ENCODE measurements at places on chromosomes 11 and 22. TPM values are rescaled to one million over a fixed set of nuclear protein-coding genes. Genes with fewer than 3 reads are reported as not detected.
A peak's percentile ranks its signal among the peaks of the same experiment; 100 is the strongest.

- no peak for DNase-seq
These were observed at the start of the genes COMT and TXNRD2 for GRCh38 chr22:19941365-19942082. Gene COMT (plus strand): TSS chr22:19941772. CDS start chr22:19962527, 20,755 bp downstream. Gene TXNRD2 (minus strand): TSS chr22:19941818. CDS start chr22:19941803, 15 bp downstream.

GRCh38 chr11:78298291-78298771 is 109.6 kb downstream of the USP35 start:
- no peak for DNase-seq

DNA sequence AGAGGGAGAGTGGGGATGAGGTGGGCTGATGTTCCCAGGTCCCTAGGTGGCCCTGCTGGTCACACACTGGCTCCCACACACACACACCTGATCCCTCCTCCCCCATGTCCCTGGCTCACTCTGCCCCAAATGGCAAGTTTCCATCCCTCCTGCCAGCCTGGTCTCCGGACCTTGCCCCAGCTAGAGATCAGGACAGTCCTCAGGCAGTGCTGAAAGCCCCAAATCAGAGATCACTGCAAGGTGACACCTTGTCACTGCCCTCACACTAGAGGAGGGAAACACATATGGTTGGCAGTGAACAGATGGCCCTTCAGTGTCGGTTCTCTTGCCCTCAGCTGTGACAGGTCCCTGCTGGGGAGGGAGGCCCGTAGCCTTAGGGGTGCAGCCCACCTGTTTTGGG is 7.6 kb downstream of the TMPRSS5 start:
- no peak for DNase-seq

DNA sequence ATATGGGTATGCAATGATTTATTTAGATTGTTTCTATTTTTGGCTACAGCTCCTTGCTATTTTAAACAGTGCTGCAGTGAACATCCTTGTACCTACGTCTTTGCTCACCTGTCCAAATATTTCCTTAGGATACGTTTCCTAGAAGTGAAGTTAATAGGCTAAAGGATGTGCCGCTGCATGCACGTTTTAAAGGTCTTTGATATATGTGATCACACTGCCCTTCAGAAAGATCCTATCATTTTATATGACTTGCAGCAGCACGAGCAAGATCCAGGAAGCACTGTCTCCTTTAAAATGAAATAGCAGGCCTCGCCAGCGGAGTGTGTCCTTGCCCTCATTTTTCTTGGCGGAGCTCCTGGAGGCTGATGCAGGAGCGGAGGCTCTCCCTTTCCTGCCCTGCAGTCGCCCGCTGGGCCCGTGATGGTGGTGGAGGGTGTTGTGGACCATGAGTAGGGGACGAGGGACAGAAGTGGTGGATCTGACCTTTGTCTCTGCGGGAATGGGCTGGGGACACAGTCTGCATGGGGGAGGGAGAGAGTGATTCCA is 19.4 kb downstream of the RPS6KA4 start:
- no peak for DNase-seq

DNA sequence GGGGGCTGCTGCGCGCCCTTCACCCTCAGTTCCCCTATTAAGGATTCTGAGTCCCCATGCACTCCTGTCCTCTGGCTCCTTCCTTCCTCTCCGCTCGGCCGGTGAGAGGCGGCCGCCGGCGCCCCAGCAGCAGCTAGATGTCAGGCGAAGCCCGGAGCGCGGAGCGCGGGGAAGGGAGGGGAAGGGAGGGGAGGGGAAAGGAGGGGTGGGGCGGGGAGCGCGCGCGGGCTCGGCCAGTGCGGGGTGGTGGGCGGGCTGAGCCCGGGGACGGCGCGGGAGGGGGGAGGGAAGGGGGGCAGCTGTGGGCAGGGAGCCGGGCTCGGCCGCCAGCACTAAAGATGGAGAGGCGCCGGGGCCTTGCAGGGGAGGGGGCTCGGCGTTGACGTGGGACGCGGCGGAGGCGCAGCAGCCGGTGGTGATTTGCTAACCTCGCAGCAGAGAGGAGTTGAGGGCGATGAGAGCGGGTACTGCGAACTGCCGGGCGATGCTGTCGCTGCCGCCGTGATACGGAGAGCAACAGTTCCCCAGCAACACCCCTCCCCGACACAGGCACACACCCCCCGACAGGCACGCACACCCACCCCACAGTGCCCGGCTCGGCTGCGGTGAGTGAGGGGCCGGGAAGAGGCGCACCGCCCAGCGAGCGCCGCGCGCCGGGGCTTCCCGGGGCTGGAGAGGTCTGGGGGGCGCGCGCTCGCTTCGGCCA is at the start of gene ZBTB16:
ZBTB16 (plus strand) TSS at position 434 of the 706 bp plus-strand sequence. CDS start 3,590 bp downstream, outside the sequence.
- peak; percentile 50 for DNase-seq

DNA sequence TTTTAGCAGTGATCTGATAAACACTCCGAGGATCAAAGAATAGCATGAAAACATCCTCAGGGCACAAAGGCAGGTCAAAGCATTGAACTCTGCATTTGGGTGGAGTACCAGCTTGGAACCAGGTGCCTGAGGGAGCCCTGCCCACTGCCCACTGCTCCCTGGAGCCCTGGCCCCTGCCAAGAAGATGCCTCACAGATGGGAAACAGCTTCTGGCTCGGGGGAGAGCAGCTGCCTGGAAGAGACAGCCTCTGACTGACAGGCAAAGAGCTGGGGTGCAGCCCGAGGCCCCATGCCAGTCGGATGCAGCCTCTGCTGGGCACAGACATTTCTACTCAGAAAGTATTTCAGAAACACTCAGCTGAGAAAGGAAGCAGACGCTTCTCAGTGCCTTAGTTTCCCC is 13.2 kb downstream of the LMO1 start:
- no peak for DNase-seq

- no peak for DNase-seq
These were observed 15.3 kb upstream of the SLCO2B1 start for GRCh38 chr11:75135651-75136050.

GRCh38 chr11:123452794-123453193 is 22.7 kb downstream of the GRAMD1B start:
- DNase-seq: no peak

GRCh38 chr11:67282155-67282875 is 6.8 kb upstream of the ANKRD13D start:
- no peak for DNase-seq

DNA sequence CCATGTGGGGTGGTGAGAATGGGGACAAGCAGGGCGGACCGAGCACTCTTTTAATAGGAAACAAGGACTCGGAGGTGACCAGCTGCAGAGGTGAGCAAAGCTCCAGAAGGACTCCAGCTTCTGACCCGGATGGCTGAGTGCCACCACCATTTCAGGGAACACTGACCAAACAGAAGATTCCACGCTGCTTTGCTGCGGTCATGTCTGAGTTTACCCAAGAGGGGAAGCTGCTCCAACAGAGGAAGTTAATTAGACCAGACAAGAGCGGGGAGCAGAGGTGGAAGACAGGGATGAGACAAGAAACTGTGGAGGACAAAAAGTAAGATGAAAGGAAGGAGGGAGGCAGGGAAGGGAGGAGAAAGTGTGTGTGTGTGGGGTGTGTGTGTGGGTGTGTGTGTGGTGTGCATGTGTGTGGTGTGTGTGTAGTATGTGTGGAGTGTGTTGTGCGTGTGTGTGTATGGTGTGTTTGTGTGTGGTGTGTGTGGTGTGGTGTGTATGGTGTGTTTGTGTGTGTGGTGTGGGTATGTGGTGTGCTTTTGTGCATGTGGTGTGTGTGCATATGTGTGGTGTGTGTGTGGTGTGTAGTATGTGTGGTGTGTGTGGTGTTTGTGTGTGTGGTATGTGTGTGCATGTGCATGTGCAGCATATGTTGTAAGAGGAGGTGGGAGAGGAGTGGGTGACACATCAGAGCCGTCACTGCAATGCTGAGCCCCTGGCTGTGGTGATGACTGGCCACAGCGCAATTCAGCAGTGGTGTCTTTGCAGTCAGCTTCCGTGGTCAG is 82.2 kb upstream of the AKIP1 start:
- no peak for DNase-seq

DNA sequence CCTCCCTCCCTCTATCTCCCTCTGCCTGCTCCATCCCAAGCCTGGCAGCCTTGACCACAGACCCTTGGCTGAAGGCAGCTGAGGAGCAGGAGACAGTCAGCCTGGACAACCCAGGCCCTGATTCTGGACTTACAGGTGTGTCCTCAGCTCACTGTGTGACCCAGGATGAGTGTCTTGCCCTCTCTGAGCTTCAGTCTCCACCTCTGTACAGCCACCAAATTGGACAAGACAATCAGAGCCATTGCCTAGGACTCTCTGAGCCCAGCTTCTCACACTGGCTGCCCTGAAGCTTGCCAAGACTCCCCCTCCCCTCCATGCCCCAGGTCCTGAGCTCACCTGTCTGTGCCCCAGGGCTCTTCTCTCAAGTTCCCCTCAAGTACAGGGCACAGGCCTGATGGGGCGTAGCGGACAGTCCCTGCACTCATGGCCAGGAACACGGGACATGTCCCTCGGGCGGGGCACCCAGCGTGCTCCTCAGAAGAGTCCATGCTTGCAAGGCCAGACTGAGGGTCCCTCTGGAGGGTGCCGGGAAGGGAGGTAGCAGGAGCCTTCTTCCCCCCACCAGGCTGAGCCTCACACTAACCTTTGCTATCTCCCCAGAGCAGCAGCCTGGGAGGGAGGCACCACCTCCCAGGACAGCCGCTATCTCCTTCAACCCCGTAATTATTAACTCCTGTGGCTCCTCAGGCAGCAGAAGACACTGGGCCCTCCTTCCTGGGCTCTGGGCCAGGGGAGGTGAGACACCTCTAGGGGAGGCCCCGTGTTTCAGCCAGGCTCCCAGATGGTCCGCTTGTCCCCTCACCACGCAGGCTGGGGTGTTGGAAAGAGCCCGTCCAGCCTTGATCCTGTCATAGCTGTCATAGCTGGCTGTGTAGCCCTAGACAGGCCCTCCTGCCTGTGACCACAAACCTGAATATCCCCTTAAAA is 2.6 kb upstream of the RAB3IL1 start:
- no peak for DNase-seq

DNA sequence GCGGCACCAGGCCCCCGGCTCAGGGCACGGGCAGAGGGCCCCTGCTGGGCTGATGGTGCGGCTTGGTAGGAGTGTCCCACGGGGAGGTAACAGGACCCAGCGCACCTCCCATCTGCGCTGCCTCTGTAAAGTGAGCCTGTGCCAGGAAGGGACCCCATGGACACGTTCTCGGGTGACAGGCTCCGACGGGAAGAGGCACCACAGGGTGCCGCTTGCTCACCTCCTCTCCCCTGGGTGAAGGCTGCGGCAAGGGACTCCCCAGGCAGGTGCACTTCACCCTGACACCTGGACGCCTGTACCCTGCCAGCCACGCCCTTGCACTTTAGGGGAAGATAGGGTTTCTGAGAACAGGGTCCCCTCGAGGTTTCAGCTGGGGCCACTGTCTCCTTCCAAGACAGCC is 48.1 kb downstream of the SHANK2 start:
- no peak for DNase-seq

- DNase-seq: peak; percentile 73
These were observed 1.0 kb upstream of the TOB2 start for GRCh38 chr22:41447435-41448188.

- no peak for DNase-seq
These were observed 333.7 kb downstream of the FAT3 start for GRCh38 chr11:92558323-92558722.

DNA sequence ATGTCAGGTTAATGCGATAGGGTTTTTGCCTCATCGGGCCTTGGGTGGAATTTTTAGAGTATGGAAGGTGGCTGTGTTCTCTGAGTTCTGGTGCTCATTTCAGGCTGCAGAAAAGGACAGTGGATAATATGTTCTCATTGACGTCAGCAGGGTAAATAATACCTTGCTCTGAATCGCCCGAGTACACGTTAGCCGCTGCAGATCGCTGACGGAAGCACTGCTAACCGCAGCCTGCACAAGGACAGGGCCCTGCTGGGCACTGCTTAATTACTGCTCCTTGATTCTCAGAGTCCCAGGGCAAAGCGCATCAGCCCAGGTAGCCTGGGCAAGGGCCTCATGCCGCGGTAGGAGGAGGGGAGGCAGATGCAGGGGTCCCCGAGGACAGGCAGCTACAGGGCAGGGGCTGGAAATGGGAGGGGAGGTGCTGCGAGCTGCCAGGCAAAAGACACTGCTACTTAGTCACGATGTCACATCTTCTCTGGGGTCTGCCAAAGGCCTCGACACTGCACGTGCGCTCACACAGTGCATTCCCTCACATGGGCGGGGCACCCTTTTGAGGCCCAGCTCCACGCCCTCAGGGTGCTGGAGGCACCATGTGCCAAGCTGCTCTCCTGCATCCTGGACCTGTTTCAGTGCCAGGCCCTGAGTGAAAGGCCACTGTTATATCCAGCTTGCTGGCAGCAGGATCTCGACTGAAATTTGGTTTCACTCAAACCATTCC is 35.2 kb downstream of the PPP2R1B start:
- DNase-seq: peak; percentile 58

- no peak for DNase-seq
These were observed 74.2 kb upstream of the IGLL5 start for GRCh38 chr22:22813126-22814075.

- DNase-seq: no peak
These were observed 41.7 kb upstream of the PRDM11 start for GRCh38 chr11:45104790-45105084.

DNA sequence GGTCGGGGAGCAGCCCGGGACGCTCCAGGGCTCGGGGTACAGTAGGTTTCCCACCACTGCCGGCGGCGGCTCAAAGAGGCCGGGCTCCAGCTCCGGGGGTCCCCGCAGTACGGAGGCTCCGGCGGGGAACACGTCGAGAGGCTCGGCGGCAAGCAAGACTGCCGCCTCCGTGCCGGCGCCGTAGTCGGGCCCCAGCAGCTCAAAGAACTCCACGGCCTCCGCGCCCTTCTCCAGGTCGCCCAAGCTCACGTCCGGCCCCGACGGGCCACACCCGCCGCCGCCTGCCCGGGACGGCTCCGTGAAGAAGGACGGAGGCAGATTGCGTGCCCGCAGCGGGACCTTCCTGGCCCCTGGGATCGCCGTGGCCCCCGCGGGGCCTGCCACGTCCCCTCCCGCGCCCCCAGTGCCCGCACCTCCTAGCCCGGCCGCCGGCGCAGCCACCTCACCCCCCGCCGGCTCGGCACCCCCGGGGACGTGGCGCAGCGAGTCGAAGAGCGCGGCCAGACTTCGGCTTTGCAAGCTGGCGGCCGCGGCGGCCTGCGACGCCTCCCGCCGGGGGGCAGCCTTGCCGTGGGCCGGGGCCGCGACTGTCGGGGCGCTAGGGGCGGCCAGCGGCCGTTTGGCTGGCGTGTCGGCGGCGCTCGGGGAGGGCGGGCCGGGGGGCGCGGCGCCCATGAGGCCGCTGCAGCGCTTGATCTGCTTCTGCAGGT is 775 bp downstream of the FAM181B start:
- peak; percentile 34 for DNase-seq

DNA sequence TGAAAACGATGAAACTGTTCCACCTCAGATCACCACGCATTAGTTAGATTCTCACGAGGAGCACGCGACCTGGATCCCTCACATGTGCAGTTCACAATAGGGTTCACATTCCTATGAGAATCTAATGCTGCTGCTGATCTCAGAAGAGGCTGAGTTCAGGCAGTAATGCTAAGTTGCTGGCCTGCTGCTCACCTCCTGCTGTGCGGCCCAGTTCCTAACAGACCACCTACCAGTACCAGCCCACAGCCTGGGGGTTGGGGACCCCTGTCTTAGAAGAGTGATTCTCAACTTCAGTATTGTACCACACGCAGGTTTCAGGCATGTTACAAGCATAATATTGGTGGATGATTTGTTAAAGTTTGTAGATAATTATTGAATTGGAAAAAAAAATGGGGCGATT is 182.7 kb downstream of the BLID start:
- DNase-seq: no peak

MS4A10 gene
- 0.10 TPM for polyA plus RNA-seq

KRTAP5-11 gene
- polyA plus RNA-seq: not detected

POU2F3 gene
- 0.64 TPM for polyA plus RNA-seq

CDON gene
- polyA plus RNA-seq: 30.0 TPM

CASP12 gene
- 0.50 TPM for polyA plus RNA-seq

All from renal pelvis (tissue), 12 donors.